ENCODE measurements at places on chromosomes 16 and 17. TPM values are rescaled to one million over a fixed set of nuclear protein-coding genes. Genes with fewer than 3 reads are reported as not detected.

DNA sequence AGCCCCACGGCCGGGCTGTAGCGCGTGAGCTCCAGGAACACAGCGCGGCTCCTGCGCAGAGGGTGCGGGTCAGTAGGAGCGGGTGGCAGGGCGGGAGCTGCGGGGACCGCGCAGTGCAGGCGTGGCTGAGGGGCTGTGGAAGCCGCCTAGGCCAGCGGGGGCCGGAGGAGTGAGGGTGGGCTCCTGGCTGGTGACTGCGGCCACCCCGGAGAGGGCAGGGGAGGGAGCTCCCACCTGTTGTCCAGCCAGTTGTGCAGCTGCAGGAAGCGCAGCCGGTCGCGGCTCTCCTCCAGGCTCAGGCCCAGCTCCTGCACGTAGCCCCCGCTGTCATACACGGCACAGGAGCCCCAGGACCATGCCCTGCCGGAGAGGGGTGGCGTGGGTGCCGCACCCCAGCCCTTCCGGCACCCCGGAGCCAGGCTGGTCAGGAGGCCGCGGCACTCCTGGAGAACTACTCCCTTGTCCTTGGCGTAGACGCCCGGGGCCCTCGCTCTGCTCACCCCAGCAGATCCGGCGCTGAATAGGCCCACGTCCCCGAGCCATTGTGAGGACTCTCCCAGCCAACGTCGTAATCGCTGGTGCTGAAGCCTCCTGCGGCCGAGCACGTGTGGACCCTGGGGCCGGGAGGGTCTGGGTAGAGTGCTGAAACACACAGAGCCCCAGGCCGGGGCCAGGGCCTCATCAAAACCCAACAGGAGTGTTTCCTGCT, 43.9 kb downstream of the TSC2 start:
- no peak for DNase-seq

GLOD4 gene
- polyA plus RNA-seq = 123 TPM

HSPB9 gene
- polyA plus RNA-seq = 0.30 TPM

- peak; percentile 42 for DNase-seq
Measured at GRCh38 chr17:50177983-50178834, 12.4 kb downstream of the SGCA start.

EPN3 gene
- 5.9 TPM for polyA plus RNA-seq

SAT2 gene
- polyA plus RNA-seq = 156 TPM

DNA sequence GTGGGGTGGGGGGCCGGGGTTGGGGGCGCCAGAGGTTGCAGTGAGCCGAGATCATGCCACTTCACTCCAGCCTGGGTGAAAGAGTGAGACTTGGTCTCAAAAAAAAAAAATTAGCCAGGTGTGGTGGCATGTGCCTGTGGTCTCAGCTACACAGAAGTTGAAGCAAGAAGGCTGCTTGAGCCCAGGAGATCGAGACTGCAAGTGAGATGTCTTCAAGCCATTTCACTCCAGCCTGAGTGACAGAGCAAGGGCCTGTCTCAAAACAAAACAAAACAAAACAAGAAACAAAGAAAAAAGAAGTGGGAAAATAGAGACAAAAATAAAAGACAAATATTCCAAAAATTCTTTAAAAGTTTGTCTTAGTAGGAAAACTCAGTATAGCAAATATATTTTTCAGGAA, 135.1 kb upstream of the CORO6 start:
- DNase-seq = no peak

DNA sequence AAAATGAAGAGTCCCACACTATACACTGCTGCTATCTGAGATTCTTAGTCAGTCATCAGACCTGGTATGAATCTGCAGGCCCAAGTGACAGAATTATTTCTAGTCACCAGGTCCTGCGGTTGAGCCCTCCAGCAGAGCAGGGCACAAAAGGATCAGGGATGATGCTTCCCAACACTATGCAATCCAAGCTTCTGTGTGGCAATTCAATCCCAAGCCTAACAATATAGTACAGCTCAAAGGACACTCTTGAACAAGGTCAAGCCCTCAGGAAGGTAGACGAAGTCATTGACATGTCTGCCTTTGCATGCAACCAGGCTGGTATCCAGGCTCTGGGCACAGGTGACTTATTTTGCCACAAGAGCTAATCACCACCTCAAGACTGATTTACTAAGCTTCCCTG, 5.8 kb downstream of the DCUN1D3 start:
- DNase-seq = no peak

GRCh38 chr16:58127033-58127556, 2.1 kb downstream of the CFAP20 start:
- no peak for DNase-seq

TAT gene
- polyA plus RNA-seq = 0.04 TPM

- DNase-seq = no peak
Measured at GRCh38 chr17:67999291-67999911, 3.1 kb upstream of the C17orf58 start.

CCDC200 gene
- 12.3 TPM for polyA plus RNA-seq

OSGIN1 gene
- polyA plus RNA-seq = 0.66 TPM

DNA sequence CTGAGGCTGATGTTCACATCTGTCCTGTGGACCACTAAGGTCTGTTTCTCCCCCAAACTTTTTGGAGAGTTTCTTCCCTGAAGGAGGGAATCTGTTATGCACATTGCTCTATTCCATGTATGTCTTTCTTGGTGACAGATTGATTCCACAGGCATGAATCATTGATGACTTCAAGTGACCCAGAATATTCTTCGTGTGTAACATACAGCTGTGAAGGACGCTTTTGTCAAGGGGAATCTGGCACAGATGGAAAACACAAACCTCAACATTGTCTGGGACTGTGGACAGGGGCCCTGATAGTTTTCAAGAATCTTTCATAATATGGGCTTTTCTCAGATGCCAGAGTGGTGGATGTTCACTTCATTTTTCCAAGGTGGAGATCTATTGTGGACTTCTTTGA, 223.1 kb upstream of the MAF start:
- no peak for DNase-seq

KRTAP17-1 gene
- polyA plus RNA-seq = 0.17 TPM

DNA sequence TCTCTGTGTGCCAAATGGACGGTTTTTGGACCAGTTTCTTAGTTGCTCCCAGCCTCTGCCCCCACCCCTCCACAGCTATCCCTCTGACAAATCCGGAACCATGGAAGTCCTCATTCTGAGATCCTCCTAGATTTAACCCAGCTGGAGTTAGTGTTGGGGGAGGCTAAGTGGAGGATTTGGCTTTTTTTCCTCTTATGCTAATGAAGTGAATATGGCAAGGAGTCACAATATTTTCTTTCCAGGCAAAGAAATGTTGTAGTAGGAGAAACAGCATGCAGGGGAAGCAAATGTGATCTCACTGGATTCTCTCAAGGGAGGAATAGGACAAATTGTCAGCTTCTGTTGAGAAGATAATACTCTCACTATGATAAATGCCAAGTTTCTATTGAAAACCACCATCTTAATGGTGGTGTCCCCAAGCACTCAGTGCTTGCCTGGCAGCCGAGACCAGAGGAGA, 159.5 kb downstream of the MSI2 start:
- DNase-seq = no peak

- DNase-seq = no peak
Measured at GRCh38 chr17:58679263-58680037, 12.4 kb downstream of the TEX14 start.

DNA sequence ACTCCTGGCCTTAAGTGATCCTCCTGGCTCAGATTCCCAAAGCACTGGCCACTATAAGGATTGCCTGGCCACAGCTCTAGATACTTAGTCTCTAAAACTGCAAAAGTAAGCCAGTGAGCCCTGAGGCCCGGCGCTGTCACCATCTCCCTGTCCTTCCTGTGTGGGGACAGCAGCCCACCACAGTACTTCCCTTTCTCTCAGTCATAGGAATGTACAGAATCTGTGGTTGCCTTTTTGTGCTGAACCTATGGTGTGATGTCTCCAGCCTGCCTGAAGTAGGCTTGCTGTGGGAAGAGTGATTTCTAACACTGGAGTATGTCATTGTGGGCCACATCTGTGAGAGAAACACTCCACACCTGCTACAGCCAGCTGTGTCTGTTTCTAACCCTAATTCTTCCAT, 24.7 kb downstream of the NTAN1 start:
- no peak for DNase-seq

GRCh38 chr17:44501866-44502375, 1.3 kb downstream of the GPATCH8 start:
- DNase-seq = no peak

MRPL10 gene
- 58.4 TPM for polyA plus RNA-seq

ZSCAN10 gene
- 0.27 TPM for polyA plus RNA-seq
